Glutamatergic neuron (in vitro differentiated cells): ENCODE measurements at places on chromosomes 1 and 21.

DNA sequence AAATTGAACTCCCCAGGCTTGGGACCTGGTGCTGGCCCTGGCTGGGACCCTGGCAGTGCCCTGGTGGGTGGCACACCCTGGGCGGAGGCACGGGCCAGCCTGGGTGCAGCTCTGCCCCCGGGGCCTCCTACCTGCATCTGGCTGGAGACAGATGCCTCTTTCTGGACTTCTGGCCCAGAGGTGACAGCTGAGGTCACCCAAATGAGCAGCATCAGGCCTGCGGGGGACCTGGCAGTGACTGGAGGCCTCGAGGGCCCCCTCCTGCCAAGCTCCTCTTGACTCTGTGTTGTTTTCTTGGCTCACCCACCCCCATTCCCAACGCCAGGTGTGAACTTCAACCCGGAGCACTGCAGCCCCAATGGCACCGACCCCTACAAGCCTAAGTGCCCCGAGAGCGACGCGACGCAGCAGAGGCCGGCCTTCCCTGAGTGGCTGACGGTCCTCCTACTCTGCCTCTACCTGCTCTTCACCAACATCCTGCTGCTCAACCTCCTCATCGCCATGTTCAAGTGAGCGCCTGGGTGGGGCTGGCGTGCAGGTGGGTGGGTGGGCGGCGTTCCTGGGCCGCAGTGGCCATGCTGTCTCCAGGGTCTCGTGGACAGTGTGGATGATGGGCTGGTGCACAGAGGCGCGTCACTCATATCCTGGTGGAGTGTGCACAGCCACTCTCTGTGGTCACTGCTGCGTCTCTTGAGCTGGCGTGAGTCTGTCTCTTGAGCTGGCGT, 41.6 kb upstream of the LRRC3 start:
- DNase-seq: no peak

DNA sequence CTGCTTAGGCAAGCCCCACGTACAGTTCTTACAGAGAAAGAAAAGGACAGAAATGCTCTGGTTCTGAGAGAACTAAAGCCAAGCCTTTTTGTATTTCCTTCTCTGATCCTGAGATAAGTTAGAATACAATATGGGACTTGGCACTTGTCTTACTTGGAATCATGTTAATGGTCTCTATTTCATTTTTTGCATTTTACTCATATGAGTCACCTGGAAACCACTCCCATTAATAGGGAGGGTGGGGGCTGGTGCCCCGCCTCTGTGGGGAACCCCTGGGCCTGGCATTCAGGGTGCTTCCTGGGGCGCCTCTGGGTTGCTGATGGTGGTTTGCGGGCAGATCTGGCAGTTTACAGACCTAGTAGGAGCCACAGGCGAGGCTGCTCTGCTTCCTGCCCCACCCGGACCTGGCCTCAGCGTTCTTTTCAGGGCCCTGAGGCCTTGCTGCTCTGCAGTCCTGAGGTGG, 26.7 kb downstream of the TSPAN2 start:
- no peak for DNase-seq

GRCh38 chr1:229487181-229487580, 21.0 kb downstream of the NUP133 start:
- DNase-seq: no peak

DNA sequence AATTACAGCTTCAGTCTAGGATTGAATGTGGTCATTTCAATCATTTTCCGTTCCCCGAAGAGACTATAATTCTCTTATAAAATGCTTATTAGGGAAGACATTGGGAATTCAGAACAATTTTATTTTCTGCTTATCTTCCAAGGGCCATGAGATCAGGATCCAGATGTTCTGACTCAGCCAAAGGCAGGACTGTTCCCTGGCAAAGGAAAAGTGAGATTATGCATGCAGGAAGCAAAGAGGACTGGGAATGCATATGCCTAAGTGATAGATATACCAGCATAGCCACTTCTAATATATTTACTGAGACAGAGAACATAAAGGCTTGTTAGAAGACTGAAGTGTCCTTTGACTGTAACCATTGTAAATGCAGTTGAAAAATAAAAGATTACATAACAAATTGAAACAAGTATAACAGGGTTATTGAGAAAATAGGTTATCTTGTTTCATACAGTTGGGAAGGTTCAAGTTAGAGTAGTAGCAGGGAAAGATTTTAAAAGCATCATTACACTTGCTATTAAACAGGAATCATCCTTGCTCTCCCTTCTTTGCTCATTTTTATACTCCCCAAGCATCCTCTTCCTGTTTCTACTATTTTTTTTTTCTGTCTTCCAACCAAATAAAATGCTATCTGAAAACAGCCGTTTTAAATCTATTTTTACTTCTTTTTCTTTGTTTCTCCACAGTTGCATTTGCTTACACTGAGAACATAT, 439.6 kb upstream of the ADAMTS5 start:
- DNase-seq: no peak

- no peak for DNase-seq
Measured at GRCh38 chr1:201250326-201251011, 32.8 kb upstream of the PKP1 start.

DNA sequence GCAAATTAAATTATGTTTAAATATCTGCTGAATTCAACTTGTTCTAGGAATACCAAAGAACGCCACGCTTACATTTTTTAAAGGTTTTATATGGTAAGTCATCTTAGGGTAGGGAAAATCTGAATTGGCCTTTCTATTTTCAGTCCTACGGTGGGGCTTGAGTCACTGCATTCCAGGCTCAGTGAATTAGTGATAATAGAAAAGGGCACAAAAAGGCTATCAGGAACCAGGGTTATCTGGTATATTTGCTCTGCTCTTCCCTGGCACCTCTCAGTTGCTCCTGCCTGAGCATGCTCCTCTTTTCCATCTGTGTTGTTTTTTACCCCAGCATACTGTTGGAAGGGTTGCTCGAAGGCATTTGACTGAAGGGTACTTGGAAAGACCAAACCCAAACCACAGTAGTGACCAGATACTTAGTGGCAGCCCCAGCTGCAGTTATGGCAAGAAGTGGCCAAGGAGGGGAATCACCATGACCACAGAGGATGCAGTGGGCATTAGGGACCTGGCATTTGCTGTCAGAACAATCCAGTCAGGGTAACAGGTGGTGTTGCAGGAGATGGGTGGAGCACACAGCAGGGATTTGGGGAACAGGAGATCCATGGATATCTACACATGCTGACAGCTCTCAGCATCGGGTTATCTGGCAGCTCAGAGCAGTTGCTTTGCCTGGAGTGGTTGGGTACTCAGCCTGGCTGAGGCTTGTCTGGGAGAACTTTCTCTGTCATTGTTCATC, 2.3 kb downstream of the OVAAL start:
- DNase-seq: no peak

GRCh38 chr1:229714964-229715603, 89.0 kb downstream of the URB2 start:
- no peak for DNase-seq

DNA sequence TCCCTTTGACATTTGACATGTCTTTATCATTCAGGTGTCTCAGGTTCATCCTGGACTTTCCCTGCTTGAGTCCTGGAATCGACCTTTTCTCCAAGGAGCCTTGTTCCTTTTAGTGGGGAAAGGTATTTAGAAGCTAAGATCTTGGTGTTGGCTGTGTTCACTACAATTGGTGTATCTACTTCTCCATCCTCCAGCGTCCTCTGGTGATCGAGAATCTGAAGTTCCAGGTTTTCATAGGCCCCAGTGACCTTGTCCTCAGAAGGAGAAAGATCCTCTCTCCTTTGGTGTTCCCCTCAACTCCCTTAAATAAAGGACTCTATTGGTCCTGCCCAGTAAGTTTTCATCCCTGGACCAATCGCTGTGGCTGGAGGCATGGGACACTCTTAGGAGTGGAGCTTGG, 22.1 kb downstream of the MROH7 start:
- no peak for DNase-seq

DNA sequence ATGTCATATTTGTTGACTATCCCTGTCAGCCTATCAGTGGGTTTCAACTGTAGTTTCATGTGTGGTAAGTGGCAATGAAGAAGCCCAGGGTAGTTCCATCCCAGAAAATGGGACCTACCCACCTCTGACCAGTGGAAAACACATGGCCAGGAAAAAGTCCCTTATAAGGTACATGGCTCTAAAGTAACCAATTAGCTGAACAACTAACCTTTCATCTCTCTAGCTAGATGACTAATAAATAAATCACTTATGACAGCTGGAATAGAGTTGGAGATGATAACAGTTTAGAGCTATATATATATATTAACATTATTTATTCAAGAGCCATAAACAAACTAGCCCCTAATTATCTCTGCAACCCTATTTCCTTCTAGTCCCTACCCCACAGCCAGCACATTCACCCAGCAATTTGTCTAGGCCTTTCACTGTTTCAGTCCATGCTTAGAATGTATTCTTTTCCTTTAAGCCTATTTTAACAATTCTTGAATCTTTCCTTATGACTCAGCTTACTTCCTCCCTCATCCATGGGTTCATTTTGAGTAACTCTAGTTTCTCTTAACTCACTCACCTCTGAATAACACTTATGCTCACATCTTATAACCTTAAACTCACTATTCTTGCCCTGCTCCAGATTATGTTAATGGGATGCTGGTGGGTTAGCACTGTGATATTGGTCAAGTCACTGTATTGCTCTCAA, 83.7 kb downstream of the TNFSF18 start:
- no peak for DNase-seq

DNA sequence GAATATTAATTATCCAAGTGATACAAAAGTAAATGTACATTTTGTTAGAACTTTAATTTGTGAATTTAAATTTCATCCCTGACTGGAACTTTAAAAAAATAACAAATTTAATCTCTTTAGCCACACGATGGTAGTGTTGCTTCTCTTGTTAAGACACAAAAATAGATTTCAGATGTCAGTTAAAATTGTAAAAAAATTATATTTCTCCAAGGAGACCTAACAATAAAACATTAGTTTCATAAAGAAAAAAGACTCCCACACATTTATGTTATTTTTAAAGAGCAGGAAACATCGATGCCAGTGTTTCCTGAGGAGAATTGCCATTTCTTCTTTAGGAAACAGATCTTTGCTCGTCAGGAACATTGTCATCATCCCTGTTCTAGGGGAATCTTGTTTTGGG, 74.0 kb upstream of the DEPDC1 start:
- no peak for DNase-seq

GRCh38 chr1:156489935-156490293, 10.7 kb downstream of the MEF2D start:
- no peak for DNase-seq

GRCh38 chr1:212624976-212625501, 16.5 kb downstream of the ATF3 start:
- no peak for DNase-seq

DNA sequence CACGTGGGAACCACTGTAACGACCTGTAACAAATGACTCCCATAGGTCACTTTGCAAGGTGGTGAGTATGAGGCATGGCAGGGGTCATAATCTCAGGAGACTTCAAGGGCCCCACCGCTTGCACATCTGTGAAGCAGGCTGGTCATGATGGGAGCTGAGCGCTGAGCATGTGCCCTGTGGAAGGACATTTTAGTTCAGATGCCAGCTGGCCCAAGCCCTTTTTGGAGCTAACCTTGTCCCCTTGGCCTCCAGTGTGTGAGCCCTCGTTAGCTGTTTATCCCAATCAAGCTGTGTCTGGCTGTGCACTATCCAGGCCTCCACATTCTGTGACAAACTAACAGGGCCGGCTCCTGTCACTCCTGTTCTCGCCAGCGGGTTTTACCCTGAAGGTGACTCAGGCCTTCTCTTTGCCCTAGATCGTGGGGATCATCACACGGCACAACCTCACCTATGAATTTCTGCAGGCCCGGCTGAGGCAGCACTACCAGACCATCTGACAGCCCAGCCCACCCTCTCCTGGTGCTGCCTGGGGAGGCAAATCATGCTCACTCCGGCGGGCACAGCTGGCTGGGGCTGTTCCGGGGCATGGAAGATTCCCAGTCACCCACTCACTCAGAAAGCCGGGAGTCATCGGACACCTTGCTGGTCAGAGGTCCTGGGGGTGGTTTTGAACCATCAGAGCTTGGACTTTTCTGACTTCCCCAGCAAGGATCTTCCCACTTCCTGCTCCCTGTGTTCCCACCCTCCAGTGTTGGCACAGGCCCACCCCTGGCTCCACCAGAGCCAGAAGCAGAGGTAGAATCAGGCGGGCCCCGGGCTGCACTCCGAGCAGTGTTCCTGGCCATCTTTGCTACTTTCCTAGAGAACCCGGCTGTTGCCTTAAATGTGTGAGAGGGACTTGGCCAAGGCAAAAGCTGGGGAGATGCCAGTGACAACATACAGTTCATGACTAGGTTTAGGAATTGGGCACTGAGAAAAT, 7.6 kb downstream of the NPPA start:
- DNase-seq: no peak

GRCh38 chr1:62198069-62198780, 3.6 kb downstream of the L1TD1 start:
- no peak for DNase-seq

DNA sequence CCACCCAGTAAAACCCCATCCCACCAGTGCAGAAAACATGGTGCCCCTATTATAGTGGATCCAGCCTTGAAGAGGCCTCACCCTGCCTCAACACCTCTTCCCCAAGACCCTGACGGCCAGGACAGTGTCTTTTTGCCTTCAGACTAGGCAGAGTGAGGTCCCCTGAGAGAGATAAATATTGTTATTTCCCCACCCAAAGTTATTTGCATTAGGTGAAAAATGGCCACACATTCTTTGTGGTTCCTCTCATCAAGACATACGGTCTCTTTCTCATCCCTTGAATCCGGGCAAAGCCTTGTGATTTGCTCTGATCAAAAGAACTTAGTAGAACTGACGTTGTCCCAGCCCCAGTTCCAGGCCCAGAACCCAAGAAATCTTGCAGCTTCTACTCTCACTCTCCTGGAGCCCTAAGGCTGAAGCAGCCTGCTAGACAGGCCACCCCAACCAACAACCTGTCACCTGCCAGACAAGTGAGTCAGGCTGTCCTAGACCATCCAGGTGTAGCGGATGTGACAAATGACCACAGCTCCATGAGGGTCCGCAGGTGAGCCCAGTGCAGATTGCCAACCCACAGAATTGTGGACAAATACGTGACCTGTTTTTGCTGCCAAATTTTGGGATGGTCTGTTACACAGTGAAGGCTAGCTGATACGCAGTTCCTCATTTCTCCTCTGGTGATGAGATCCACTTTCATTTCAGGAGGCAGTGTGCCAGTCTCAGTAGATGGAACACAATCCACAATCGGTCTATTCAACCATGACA, 8.1 kb upstream of the SSU72 start:
- no peak for DNase-seq

DNA sequence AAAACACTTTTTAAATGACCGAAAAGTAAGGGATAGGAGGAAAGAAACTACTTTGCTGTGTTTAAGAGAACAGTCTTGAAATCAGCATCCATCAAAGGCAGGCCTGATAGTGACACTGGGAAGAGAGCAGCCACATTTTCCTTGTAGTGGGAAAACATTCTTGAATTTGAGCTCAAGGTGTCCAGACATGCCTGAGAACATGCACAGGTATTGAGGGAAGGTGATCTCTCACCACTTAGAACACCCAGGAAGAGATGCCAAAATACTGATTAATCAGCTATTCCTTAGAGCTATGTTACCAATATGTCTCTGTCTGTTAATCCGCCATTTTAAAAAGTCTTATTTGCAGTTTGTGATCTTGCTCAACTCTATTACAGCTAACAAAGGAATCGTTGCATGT, 25.9 kb downstream of the IL12RB2 start:
- no peak for DNase-seq

GRCh38 chr21:45850181-45850580, 131.4 kb upstream of the COL6A1 start:
- peak; percentile 4 for DNase-seq

- DNase-seq: no peak
Measured at GRCh38 chr1:229108598-229109201, 162.2 kb upstream of the RAB4A start.
